ENCODE measurements at places on chromosomes 12 and 14.

- DNase-seq, result no peak
These were observed 12.3 kb upstream of the DLK1 start for GRCh38 chr14:100714258-100714892.

DNA sequence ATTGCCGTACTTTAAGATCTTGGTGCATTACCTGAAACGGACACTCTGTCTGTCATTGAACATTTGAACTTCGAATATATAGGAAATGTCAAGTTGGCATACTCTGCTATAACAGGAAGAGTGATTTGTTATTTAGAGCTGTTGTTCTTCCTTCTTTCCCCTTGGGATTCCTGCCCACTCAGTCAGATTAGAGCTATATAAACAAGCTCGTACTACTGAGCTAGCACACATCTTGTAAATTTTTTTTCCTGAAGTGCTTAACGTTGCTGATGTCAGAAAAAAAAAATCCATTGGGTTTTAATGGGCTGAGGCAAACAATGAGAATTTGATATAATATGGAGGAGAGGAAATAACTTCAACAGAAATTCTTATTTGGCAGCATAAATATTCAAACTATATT, 26.8 kb downstream of the RGS6 start:
- no peak for DNase-seq

DNA sequence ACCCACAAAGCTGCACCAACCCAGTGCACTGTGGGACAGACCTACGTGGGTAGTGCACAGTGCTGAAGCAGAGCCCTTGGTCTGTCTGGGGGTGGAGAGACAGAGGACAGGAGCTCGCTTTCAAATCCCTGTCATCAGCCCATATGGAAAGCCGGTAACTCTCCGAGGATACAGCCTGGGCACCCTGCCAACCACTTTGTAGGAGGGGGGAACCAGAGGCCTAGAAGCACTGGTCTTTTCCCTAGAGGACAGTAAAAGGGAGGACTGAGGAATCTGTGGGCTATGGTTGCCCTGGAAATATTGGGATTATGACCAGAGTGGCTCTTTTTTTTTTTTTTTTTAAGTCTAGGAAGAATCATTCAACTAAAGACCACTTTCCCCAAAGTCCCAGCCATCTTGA, 74.3 kb downstream of the MAP3K9 start:
- no peak for DNase-seq

GRCh38 chr12:116687888-116688287, 50.0 kb downstream of the SPRING1 start:
- no peak for DNase-seq

DNA sequence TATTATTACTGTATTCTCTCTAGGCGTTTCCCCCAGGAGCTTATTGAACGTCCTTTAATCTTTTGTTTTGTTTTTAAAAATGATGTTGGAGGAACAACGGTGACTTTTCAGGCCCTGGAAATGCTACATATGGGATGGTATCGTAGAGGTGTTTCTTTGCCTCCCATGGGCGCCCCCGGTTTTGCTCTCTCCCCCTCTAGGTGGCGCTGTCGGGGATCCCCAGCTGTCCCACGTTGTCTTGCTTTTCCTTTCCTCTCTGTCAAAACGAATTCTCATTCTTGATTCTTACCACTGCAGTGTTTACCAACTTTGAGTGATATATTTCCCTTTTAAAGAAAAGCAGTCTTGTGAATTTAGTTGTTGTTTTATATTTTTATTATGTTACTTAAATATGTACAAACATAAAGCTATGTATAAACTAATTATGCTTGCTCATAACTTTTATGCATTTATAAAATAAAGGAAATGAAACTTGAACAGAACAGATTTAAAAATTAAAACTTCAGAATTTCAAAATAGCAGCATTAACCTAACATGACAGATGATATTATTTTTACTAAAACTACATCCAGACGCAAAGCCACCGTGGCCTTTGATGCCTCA, 171.9 kb downstream of the RGS6 start:
- DNase-seq, result no peak

DNA sequence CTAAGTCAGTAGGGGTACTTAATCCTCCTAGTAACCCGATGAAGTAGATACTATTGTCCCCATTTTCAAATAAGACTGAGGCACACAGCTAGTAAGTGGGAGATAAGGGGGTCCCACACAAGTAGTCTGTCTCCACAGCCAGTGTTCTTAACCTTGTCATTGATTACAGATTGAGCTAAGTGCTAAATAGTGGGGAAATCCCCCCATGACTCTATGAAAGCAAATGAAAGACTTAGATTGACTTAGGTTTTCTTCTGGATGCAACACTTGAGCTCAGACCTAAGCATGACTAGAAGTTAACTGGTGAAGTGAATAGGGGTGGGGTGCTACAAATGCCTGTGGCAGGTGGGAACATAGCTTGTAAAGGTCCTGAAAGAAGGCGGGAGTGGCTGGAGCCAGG, 73.8 kb downstream of the SYNE2 start:
- no peak for DNase-seq

DNA sequence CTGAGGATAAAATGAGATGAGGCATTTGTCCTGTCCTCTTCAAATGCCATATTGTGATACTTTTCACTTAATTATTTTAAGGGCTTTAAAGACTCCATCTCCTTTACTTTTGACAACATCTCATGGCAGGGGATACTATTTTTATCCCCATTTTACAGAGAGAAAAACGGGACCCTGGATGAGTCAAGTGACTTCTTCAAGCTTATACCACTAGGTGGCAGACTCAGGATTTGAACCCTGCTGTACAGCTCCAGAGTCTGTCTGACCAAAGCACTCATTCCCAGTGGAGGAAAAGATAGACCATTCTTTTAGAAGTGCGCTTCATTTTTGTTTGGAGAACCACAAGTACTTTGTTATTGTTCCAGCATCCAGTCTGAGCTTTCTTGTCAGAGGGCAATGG, 1.7 kb upstream of the SMOC1 start:
- no peak for DNase-seq

DNA sequence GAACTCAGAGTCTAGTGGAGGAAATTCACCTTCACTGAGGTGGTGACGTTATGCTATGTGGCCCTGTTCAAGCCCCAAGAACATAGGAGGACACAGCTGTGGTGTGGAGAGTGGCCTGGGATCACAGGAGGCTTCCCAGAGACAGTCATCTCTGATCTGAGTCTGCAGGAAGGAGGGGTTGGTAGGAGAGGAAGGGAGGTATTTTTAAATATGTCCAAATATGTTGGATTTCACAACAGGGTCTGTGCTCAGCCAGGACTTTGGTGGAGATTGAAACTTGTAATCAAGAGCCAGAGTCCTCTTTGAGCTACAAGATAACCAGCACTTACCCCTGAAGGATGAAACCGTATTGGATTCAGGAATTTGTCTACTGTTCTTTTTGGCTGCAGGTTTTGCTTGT, 26.4 kb upstream of the MED13L start:
- DNase-seq, result no peak

GRCh38 chr14:103782376-103782775, 65.0 kb downstream of the PPP1R13B start:
- DNase-seq, result no peak

DNA sequence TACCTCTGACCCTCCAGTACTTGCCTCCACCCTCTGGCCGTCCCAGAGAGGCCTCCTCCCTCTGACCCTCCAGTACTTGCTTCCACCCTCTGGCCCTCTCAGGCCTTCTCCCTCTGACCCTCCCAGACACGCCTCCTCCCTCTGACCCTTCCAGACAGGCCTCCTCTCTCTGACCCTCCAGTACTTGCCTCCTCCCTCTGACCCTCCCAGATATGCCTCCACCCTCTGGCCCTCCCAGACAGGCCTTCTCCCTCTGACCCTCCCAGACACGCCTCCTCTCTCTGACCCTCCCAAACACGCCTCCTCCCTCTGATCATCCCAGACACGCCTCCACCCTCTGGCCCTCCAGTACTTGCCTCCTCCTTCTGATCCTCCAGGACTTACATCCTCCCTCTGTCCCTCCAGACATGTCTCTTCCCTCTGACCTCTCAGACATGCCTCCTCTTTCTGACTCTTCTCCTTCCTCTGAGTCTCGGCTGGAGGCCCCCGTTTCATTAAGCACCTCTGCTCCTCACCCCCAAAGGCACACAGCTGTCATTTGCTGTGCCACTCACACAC, 71.9 kb downstream of the PHETA1 start:
- no peak for DNase-seq

DNA sequence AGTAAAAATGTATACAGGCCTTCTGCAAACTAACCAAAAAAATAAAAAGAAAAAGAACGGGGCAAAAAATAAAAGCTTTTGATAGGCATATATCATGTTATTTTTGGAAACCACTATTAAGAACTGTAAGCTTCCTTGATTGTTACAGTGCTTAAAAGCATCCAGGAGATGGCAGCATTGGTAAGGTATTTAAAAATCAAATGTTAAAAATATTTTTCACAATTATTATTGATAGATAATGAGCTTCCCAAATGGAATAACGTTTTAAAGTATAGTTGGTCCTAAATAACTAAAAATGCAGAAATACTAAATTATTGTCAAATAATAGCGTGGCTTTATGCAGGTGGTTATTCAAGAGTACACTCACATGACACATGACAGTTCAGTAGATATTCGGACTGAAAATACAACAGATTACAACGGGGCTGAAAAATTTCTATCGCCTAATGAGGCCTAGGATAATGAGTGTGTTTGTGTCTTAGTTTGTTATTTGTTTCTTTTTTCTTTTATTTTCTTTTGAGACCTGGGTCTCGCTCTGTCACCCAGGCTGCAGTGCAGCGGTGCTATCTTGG, 127.2 kb upstream of the ATF7IP start:
- no peak for DNase-seq

- no peak for DNase-seq
These were observed 15.9 kb downstream of the FAM181A start for GRCh38 chr14:93943052-93943451.

GRCh38 chr12:9378430-9378835, 170.2 kb upstream of the PZP start:
- DNase-seq, result no peak

DNA sequence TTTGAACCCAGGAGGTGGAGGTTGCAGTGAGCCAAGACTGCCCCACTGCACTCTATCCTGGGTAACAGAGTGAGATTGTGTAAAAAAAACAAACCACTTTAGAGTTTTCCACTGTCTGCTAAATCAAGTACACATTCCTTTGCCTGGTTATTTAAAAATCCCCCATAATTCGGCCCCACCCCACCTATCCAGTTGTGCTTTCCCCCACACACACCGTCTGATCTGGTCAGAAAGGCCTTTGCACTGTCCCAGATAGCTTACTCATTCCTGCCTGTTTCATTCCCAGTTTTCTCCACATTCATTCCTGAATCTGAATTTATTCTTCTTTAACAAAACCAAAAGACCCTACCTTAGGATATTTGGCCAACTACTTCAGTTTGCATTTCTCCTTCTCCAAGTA, 29.5 kb downstream of the NINJ2 start:
- no peak for DNase-seq

- DNase-seq, result no peak
These were observed 155.5 kb upstream of the NTF3 start for GRCh38 chr12:5276327-5276880.

Measured in activated T-helper 1 cell treated with anti-CD3 and anti-CD28 coated beads, Interleukin-2, amount 50 U/mL, for 16 hours (primary cell).